ENCODE measurements at places on chromosomes 5 and 9.
A peak's percentile ranks its signal among the peaks of the same experiment; 100 is the strongest.

GRCh38 chr5:97065475-97065874 lies 76.9 kb downstream of the LIX1 start:
- no peak for DNase-seq

GRCh38 chr9:89304834-89305188 lies 6.2 kb upstream of the CKS2 start:
- DNase-seq, result no peak

GRCh38 chr5:126199467-126199866 lies 223.7 kb upstream of the GRAMD2B start:
- DNase-seq, result no peak

- no peak for DNase-seq
These were observed 41.4 kb upstream of the IL7R start for GRCh38 chr5:35815089-35815936.

DNA sequence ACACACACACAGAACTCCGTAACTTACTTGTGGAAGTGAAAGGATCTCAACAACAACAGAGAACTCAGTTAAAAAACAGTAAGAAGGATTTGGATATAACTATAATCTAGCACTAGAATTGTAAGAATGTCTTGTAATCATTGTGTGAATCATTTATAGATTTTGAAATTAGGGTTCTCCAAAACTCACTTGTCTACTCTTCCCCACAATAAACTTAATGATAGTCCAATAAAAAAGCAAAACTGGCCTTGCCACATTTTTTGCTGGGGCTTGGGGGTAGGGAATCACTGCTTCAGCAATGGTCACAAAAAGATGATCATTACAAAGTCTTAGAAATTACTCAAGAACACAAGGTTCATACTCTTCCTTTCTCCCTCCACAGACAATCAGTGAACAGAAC lies 8.8 kb downstream of the TBCA start:
- DNase-seq, result no peak

DNA sequence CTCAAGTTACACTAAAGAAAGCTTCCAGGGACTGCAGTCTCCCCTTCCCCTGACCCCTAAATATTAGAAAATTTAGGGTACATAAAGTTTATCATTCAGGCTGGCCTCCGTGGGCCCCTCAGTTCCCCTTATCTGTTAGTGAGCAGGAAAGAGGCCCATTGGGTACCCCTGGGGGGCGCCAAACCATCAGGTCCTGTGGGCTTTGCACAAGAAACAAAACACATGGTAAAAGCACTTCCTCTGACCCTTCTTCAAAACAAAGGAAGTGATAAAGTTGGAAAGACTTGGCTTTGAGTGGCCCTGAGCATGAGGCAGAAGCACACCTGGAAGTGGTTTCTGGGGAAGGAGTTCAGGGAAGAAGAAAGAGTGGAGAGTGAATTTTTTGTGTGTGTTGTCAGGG lies 213.0 kb downstream of the SMARCA2 start:
- peak; percentile 36 for DNase-seq

- DNase-seq, result peak; percentile 31
These were observed 12.8 kb upstream of the TEX48 start for GRCh38 chr9:114694719-114695269.

DNA sequence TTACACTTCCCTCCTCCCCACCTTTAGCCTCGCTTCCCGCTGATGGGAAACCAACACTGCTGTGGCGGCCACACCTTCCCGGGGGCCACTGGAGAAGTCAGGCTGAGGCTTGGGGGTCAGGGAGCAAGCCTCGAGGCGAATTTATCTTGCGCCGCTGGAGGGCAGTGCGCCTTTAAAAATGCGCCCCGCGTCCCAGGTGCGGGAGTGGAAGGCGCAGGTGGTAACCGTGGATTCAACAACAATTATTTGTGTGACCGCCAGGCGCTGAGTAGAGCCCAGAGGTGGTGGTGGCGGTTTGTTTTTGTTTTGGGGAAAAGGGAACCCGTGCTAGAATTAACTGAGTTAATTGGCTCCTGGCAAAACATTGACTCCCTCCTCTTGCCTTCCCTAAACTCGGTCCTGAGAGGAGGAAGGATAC lies 1.1 kb downstream of the CFAP77 start:
- peak; percentile 78 for DNase-seq

DNA sequence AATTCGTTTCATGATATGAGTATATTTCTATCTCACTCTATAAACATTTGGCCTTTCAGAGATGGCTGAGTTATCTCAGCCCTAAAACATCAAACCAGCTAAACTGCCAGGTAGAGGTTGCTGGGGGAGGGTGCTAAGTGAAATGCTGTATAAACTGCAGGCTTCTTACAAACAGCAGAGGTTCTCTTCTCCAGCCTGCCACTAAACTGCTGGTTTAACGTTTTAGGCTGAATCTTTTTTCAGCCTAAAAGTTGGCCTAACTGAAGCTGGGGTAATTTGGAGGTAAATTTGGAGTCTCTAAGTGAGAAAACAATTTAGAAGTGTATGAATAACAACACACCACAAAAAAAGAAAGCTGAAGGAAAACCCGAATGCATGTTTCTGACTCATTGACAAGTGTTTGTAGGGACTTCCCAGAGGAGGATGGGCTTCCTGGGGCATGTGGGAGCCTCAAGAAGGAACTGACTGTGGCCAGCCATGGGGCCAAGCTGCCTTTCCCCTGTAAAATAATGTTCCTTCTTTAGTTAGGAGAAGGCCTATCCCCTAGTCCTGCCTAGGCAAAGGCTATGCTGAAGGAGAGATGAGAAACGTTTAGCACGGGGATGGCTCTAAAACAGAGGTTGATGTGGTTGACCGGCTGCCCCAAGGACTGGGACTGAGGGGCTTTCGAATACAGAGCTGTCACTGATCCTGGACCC lies 44.3 kb downstream of the SLC28A3 start:
- DNase-seq, result peak; percentile 65

DNA sequence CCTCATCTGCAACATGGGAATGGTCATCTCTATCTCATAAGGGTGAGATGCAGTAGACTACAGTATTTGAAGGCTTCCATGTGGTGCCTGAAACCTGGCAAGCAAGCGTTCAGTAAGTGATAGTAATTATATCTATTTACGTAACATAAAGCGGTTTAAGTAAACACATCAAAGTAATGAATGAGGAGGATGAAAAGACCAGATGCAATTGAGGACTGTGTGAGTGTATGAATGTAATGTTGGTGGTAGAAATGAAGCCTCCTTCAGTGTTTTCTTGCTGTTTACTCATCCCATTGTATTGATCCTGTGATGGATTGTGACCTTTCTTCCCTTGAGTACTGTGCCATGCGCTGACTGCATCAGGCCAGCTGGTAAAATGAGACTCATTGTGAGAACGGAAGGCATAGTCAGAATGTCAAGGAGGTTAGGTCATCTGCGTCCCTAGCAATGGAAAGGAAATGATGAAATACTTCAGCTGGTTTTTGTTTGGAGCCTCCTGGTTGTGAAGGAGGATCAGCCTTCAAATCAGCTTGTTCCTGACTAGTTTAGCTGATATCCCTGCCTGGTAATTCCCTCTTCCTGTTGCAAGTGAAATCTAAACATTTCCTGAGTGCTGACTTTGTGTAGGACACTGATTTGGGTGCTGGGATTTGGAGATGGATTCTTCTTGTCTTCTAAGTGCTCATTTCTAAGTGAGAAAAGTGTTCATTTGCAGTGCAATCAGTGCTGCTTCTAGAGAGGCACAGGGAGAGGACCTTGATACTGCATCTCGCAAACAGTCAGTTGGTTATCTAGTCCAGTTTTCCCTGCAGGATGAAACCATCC lies 35.6 kb downstream of the TNFSF8 start:
- DNase-seq, result peak; percentile 53

- DNase-seq, result no peak
These were observed 72.9 kb downstream of the TARS1 start for GRCh38 chr5:33513462-33514185.

DNA sequence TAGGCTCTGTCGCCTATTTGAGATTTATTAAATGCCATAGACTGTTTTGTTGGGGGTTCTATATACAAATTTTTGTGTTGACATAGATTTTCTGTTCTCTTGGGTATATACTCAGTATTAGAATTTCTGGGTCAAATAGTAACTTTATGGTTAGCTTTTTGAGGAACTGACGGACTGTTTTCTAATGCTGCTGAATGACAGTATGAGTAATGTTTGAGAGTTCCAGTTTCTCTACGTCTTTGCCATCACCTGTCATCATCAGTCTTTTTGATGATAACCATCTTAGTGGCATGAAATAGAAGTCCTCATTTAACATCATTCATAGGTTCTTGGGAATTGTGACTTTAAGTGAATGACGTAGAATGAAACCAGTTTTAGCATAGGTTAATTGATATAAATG lies 60.1 kb downstream of the CCDC171 start:
- no peak for DNase-seq

DNA sequence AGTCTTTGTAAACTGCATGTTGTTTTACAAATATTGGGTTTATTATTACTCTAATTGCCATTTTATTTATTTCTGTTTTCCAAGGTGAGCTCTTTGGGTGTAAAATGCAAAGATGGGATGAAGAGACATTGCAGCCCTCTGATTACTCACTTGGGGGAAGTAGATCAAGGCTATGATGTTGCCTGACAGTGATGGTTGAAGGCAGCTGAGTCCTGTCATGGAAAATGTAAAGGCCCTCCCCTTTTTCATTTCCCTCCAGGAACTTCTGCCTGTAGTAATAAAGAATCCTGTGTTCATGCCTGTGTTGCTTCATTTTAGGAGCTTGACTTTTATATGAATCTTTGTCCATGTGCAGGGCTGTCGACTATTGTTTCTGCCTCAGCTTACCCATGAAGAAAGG lies 605.4 kb upstream of the CLINT1 start:
- DNase-seq, result no peak

DNA sequence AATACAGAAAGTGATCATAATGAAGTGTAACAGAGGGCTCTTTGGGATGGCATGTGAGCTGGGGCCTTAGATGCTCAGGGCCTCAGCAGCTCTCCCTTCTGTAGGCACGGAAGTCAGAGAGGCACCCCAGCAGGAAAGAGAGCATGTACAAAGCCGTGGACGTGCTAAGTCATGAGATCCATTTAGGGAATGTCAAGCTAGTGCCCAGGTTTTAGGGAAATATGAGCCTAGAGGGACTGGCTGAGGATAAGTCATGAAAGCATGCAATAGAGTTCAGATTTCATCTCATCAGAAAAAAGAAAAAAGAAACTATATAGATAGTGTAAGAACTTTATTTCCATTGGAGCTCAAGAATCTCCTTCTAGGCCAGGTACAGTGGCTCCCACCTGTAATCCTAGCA lies 379.5 kb upstream of the KLF4 start:
- DNase-seq, result no peak

GRCh38 chr5:143030349-143030748 lies 260.2 kb downstream of the ARHGAP26 start:
- DNase-seq, result no peak

DNA sequence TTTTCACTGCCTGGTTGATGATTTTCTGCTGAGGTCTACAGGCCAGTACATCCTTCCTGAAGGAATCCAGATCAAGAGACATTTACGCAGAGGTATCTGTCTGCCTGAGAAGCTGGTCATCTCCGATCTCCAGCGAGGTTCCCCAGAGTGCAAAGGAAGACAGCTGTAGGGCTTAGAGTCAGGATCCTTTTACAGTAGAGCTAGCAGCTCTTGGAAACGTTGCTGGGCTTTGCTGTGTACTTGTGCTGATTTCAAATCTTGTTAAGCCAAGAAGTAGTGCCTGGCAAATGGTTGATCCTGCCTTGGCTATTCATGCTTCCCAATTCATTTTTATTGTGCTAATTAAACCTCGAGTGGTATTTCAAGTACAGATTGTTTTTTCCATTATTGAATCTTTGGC lies 48.9 kb downstream of the NTRK2 start:
- DNase-seq, result no peak

All from stimulated activated naive CD8-positive, alpha-beta T cell treated with anti-CD3 and anti-CD28 coated beads, Interleukin-15, Interleukin-2, amounts not matched to agents 100 U/mL and 50 U/mL, for 24 hours (primary cell).